Gastroesophageal sphincter (tissue), 4 donors: ENCODE measurements at places on chromosomes 11 and 22.
A peak's percentile ranks its signal among the peaks of the same experiment; 100 is the strongest.

DNA sequence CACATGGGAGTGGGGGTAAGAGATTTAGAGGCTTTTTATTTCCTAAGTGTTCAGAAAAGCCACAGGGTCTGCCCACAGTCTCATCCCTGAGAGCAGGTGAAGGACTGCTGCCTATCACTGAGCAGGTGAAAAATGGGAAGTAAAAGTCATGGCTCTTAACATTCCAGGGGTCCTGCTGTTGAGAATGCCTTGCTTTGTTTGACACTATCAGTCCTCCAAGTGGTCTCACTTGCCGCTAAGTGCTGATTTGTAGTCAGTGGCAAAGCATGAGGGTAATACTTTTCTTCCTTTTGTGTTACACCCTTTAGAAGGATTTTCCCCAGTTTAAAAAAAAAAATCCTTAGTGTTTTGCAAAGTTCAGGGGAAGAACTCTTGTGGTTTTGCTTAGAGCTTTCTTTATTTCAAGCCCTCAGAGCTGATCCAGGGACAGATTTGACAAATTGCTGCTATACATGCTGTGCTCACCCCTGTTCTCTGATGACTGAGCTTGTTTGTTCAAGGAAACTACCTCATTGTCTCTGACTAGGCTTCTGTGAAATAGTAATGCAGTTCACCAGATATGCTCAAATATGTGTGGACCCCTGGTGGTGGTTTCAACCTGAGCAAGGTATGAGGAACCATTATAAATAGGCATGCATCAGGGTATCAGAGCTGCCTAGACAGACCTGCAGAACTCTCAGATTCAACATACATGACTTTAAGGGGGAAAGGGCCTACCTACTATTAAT is 141.0 kb downstream of the ARHGAP42 start:
- ATAC-seq, result no peak

DNA sequence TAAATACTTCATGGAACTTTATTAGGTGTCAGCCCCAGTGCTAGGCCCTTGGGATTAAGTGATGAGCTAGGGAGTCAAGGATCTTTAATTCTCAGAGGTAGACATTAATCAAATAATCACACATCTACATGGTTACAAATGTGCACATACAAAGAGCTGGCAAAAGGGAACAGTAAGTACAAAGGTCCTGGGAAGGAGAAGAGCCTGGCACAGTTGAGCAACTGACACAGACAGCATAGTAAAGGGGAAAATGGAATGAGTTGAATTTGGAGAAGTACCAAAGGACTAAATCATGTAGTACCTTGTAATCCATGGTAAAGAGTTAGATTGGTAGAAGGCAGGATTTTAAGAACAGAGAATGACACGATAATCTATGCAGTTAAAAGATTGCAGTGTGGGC is 116.3 kb downstream of the APIP start:
- no peak for ATAC-seq

- ATAC-seq, result no peak
Measured at GRCh38 chr11:115874843-115875242, 370.6 kb upstream of the CADM1 start.

DNA sequence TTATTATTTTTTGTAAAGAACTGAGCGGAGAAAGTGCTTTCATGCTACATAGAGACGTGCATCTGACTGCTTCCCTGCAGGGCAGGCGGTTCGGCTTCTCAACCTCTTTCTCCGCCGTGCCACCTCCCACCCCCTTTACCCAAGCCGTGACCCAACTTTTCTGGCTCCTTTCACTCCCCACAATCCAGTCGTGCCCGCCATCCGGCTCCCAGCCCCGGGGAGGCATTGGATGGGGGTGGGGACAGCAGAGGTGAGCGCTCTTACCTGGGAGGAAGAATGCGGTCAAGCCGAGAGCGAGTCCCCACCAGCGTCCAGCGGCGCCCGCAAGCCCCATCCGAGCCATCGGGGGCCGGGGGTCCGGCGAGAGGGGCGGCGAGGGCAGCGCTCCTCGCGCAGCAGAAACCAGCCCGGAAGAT is 781 bp downstream of the NECTIN1 start:
- ATAC-seq, result no peak

- ATAC-seq, result peak; percentile 52
Measured at GRCh38 chr11:10294290-10294953, 403 bp upstream of the SBF2 start.

GRCh38 chr11:92776676-92777075 is 192.8 kb upstream of the MTNR1B start:
- ATAC-seq, result no peak

- ATAC-seq, result no peak
Measured at GRCh38 chr11:40819230-40819629, 640.2 kb downstream of the LRRC4C start.

DNA sequence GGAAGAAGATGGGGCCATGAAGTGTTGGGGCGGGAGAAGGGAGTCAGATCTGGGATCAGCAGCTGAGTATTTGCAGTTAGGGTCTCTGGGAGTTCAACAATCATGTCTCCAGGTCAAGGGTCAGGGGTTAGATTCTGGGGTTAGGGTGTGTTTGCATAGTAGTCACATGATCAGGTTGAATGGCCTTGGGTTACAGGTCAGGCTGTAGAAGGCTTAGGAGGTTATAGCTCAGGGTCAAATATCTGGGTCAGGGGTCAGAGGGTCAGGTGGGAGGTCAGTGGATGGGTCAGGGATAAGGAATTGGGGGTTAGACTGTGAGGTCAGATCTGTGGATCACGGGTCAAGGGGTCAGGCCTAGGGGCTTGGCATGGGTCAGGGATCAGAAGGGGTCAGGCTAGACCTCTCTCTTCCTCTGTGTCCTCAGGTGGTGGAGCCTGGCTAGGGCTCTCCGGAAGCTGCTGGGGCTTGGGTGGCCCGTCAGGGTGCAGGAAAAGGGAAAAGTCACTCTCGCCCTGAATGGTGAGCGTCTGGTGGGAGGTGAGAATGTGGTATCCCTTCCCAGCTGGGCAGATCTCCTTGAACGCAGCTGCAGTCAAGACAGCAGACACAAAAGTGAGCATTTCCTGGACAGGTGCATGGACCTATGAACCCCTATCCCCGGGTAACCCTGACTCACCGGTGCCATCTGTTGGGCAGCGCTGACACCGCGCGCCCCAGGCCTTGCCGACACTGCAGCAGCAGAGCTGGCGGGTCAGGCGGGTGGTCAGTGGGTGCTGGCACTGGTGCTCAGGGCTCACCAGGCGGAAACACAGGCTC is 6.4 kb downstream of the LTBP3 start:
- peak; percentile 19 for ATAC-seq

DNA sequence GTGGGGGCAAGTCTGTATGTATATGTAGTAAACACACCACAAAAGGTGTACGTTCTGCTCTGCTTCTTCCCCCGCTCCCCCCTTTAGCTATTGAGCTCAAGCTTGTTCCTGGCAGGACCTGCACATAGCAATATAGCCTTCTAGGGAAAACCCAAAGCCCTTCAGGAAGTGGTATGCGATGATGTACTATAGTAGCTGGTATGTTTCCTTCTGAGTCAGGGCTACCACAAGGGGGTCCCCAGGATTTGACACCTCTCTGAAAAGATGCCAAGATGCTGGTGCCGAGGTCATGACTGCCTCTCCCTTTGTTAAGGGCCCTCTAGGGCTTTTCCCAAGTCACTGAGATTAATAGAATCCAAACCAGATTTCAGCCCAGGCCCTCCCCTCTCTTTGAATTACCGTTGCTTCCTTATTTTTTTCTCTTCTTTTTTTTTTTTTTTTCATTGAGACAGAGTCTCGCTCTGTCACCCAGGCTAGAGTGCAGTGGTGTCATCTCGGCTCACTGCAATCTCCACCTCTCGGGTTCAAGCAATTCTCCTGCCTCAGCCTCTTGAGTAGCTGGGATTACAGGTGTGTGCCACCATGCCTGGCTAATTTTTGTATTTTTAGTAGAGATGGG is 268.4 kb downstream of the ETS1 start:
- no peak for ATAC-seq

DNA sequence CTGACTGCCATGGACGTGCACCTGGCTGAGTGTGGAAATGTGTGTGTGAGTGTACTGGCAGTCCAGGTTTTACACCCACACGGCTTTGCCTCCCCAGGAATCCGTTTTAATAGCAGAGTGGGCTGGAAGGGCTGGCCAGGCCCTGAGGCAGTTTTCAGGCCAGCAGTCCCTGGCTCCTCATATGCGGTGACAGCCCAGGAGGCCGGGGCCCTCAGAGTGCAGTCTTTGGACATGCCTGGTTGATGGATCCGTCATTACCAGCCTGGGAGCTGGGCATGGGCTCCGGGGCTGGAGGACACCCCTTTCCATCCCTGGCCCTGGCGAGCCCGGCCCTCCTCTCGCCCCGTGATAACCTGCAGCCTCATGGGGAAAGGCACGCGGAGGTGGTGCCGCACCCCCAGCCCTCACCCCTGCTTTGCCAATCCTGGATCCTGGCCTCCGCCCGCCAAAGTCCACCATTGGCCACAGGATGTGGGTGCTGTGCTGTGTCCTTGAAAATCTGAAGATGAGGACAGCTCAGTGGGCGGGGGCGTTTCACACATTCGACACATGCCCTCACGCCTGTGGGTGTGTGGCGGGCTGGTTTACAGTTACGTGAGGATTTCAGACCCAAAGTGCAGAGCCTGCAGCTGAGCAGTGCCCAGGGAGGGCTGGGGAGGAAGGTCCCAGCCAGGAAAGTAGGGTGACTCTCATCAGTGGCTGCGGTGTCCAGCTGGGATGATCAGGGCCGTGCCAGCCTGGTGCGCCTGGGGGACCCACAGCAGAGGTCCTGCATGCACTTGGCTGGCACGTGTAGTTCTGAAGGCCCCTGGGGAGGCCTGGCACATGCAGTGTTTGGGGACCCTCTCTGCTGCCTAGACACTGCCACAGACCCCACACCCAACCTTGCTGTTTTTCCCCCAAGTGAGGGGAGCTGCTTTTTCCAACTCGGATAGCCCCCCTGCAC is 55.1 kb downstream of the RTN4R start:
- no peak for ATAC-seq
